Stimulated activated naive CD4-positive, alpha-beta T cell (primary cell): ENCODE measurements at places on chromosomes 5 and 9.

GRCh38 chr9:4055032-4055431, 244.8 kb downstream of the GLIS3 start:
- DNase-seq: no peak

- no peak for DNase-seq
These were observed 390.5 kb downstream of the ZNF608 start for GRCh38 chr5:124355928-124356327.

- DNase-seq: no peak
These were observed 33.9 kb downstream of the ACTBL2 start for GRCh38 chr5:57448751-57449150.

DNA sequence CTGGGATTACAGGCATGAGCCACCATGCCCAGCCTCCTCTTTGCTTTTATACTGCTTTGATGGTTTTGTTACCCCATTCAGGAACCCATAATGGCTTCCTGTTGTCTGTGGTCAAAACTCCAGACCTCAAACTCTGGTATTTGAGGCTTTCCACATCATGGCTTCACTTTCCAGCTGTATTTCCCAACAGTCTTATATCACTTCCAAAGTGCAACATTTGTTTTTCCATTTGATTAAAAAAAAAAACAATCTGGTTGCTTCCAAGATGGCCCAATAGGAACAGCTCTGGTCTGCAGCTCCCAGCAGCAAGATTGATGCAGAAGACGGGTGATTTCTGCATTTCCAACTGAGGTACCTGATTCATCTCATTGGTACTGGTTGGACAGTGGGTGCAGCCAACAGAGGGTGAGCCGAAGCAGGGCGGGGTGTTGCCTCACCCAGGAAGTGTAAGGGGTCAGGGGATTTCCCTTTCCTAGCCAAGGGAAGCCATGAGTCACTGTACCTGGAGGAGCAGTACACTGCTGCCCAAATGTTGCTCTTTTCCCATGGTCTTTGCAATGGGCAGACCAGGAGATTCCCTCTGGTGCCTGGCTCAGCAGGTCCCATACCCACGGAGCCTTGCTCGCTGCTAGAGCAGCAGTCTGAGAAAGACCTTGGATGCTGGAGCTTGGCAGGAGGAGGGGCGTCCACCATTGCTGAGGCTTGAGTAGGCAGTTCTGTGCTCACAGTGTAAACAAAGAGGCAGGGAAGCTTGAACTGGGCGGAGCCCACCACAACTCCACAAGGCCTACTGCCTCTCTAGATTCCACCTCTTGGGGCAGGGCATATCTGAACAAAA, 458.4 kb downstream of the KDM4C start:
- no peak for DNase-seq

DNA sequence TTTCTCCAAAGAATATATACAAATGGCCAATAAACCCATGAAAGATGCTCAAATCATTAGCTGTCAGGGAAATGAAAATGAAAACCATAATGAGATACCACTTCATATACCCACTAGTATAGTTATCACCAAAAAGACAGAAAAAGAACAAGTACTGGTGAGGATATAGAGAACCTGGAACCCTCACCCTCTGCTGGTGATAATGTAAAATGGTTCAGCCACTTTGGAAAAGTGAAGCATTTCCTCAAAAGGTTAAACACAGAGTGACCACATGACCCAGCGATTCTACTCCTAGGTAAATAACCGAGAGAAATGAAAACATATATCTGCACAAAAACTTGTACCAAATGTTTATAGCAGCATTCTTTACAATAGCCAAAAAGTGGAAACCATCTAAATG, 72.0 kb downstream of the HSD17B3 start:
- DNase-seq: no peak

DNA sequence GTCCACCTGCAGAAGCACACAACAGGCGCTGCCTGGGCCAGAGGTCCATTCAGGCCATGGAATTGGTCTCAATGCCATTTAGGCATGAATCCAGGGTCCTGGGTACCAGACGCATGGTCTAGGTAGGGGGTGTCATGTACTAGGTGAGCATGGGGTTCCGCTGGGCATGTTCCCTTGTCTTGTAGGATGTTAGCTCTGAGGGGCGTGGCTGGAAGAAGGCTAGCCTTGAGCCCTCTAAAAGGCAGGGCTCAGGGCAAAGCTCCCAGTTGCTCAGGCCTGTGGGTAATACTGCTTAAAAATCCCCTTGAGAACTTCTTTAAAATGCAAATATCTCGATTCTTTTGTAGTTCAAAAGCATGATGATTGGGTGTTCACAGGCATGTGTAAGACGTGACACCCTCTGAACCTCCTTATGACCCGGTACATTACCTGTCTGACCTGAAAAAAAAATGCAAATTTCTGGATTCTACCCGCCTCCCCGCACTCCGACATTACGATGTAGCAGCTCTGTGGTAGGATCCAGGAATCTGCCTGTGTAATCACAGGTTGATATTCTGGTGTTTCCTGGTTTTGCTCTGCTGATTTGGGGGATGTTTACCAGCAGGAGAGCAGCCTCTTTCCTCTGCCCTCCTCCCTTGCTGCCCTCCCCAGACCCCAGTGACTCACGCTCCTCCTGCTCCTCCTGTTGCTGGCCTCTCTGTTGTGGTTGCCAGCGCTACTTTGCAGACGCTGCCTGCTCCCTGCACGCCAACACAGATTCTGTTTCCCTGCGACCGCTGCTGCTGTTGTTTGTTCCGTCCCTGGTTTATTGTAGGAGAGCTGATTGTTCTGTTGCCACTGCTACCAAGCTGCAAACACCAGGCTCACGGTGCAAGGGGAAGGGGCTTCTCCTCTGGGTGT, 5.7 kb downstream of the TMC1 start:
- peak; percentile 45 for DNase-seq

DNA sequence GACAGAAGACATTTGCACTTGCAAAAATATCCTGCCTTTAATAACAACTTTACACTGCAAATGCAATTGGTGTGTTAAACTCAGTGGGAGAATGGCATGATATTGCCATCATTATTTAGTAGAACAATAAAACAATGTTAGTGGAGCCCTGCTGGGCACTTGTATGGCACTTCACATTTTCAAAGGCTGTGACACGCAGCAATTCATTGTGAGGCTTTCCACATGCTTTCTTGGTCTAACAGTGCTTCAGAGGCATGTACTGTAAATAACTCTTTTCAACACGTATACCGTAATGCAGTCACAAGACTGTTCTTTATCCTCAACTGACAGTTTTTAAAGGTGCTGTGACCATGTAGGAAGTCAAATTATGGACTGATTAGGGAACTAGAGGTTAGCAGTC, 155.5 kb upstream of the EPB41L4A start:
- DNase-seq: no peak

DNA sequence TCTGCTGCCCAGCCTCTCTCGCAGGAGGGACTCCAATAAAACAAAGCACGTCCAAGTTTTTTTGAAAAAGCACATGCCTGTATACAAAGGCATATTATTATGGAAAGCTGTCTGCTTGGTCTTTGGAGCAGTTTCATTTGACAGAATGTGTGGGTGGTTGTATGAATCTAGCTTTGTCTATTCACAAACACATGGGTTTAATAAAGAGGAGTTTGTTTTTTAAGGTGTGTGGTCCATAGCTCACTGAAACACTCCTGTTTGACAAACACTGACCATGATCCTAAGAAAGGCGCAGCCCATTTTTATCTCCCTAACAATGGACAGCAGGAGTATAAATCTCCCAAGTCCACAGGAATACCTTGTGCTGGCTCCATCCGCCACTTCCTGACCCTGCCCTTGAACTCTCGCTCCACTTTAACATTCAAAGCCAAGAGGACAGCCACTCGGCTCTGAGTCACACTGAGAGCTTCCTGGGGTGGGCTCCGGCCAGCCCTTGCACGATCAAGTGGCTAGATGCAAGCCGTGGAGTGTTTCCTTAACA, 371.9 kb downstream of the EBF1 start:
- no peak for DNase-seq

GRCh38 chr5:65198456-65199120, 283.1 kb downstream of the ADAMTS6 start:
- no peak for DNase-seq

DNA sequence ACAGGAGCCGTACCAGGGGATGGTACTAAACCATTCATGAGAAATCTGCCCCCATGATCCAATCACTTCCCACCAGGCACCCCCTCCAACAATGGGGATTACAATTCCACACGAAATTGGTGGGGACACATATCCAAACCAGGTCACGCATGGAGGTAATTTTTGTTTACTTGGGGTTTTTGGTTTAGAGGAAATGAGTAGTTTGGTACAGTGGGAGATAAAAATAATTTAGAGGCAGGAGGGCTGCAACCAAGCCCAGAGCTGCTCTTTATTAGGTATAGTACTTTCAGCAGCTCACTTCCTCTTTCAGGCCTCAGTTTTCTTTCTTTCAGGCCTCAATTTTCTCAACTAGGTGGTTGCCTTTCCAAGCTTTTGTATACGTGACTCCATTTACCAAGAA, 23.2 kb downstream of the PRUNE2 start:
- no peak for DNase-seq

GRCh38 chr5:149803641-149804468, 73.7 kb downstream of the PPARGC1B start:
- DNase-seq: no peak

DNA sequence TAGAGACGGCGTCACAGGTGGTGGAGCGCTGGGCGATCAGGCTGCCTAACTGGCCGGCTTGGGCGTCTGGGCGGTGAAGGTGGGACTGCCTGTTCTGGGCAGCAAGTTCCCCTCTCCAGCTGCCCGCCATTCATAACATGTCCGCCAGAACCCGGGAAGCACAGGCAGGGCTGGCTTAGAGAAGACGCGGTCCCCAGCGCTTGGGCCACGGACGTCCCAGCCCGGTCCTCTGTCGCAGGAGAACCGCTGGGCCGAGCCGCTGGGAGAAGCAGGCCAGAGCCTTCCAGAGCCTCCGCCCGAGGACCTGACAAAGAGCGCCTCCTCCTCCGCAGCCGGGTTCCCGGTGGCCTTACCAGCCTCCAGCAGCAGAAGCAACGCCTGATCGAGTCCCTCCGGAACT, 15.2 kb upstream of the HAND1 start:
- DNase-seq: no peak

DNA sequence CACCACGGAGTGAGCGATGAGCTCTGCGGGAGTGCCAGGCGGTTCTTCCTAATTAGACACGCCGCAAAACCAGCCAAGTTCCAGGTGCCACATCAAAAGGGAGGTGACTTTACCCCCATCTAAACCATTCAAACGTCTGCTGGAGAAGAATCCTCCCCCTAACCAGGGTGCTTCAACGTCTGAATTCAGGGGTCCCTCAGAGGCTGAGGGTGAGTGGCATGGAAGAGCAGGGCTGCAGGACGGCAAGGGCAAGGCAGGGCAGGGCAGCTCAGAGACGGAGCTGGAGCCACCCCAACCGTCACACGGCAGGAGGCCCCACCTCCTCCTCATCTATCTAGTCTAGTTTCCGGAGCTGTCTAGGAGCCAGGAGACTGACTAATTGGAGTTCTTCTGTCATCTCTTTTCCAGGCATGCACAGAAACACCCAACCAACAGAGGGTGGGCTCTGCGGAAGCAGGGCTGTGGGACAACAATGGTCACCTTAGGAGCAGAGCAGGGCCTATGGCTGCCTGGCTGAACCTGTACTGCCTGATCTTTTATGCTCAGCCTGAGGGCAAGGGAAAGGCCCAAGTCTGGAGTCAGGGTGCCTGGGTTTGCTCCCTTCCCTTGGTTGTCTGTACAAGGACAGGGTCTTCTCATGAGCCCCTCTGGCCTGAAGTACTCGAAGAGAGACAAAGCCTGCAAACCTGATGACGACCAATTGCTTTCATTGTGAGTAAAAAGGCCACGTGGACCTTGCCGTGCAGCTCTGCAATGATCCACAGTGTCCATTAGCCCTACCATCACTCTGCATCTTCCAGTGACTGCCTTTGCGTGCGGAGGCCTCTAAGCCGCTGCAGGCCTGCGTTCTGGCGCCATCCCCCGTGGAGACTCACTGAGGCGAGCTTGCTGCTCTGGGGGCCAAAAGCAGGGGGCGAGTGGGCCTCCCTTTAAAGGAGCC, 81.0 kb upstream of the SLC25A51 start:
- no peak for DNase-seq
